ENCODE measurements at places on chromosomes 11 and 22. TPM values are rescaled to one million over a fixed set of nuclear protein-coding genes. Genes with fewer than 3 reads are reported as not detected.

SCUBE2 gene
- total RNA-seq: 0.88 TPM

OR2AG2 gene
- total RNA-seq: 0.84 TPM

GRCh38 chr11:12241971-12242672 is 131.7 kb downstream of the MICAL2 start:
- no peak for DNase-seq

DNA sequence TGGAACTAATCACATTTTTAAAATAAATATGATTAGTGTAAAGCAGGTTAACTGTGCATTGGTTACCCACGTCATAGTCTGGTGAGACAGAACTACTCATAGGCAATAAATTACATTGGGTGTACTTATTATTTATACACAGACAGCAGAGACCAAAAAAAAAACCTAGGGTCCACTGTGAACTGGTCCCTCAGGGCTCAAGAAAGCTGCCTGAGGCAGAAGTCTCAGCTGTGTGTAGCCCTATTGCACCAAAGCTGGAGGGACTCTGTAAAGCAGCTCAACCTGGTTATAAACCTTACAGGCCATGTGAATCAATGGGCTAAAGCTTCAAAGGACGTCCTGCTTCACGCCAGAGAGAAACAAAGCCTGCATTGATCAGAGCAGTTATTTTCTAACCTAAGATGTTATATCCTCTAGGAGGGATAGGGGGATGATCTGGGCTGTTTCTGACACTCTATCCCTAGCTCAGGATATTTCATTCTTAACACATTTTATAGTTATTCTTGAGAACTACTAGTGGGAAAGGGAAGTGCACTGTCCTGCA is 432.2 kb upstream of the ANO3 start:
- DNase-seq: no peak

TRMU gene
- total RNA-seq: 32.3 TPM

PKNOX2 gene
- 2.8 TPM for total RNA-seq

EMID1 gene
- total RNA-seq: not detected

GRM5 gene
- under 0.01 TPM for total RNA-seq

- DNase-seq: no peak
These were observed 20.5 kb upstream of the STK33 start for GRCh38 chr11:8614497-8614896.

- no peak for DNase-seq
These were observed 128.8 kb downstream of the ARHGAP42 start for GRCh38 chr11:100815787-100816330.

DNA sequence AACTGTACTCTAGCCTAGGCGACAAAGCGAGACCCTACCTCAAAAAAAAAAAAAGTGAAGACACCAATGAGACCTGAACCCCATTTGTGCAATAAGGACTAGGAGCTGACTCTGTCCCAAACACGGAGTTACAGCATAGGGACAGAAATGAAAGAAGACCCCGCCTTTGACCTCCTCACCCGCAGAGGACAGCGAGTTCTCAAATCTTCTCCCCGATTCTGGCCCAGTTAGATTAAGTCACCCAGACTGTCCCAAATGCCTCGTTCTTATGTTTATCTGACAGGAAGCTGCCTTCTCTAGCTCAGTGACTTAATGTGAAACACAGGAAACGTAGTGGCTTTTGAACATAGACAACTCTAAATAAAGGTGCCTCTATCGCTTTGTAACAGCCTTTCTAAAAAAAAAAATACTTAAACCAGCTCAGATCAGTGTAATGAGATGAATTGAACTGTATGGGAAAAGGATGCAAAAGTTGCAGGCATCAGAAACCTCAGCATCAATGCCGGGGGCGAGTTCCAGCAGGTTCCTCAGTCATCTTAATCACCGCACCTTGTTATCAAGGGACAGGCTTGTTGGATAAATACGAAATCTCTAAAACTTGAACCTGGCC is 10.6 kb downstream of the MYH9 start:
- no peak for DNase-seq

GRCh38 chr11:10937385-10937771 is 79.5 kb upstream of the ZBED5 start:
- no peak for DNase-seq

Data from RPMI7951 (cell line).